Cardiac septum (tissue), 1 donor: ENCODE measurements at places on chromosomes 3 and 15. TPM values are rescaled to one million over a fixed set of nuclear protein-coding genes. Genes with fewer than 3 reads are reported as not detected.

- DNase-seq, result no peak
These were observed 251.2 kb upstream of the CTDSPL start for GRCh38 chr3:37610529-37610928.

DNA sequence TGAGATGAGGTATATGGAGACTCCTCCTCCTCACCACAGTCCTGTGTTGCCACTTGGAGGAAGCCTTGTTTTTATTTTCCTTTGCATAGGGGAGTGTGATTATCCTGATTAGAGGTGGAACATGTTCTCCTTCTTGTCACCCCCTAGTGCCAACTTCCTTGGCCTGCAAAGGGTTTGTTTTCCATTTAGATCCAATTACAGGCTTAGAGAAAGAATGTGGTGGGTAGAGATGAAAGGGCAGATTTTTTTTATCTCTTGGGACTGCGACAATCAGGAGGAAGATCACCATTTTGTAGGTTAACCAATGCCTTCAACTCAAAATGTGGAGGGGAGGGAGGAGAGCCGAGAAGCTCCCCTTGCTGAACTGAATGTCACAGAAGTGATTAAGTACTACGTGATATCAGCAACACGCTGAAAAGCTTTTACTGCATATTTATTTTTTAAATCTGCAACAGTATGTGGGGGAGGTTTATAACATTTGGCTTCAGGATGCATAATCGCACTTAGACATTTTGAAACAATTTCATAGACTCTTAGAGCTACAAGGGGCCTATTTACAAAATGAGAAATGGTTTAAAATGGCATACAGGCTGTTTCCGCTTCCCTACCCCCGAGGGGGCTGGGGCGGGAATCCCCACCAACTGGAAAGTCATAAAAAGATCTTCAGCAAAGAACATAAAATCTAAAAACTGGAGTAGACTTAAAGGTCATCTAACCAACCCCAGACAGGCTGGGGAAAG lies 2.4 kb downstream of the LMCD1 start:
- no peak for DNase-seq

The PDZRN3 gene
- 66.0 TPM for total RNA-seq

The LRCH3 gene
- 27.6 TPM for total RNA-seq

The TRIM59 gene
- 0.51 TPM for total RNA-seq
